Naive thymus-derived CD4-positive, alpha-beta T cell (primary cell): ENCODE measurements at places on chromosomes 16 and 17. TPM values are rescaled to one million over a fixed set of nuclear protein-coding genes. Genes with fewer than 3 reads are reported as not detected.

The COTL1 gene
- 344 TPM for polyA plus RNA-seq

The TOP2A gene
- polyA plus RNA-seq: not detected

The WNT9B gene
- polyA plus RNA-seq: not detected

The TNFRSF17 gene
- polyA plus RNA-seq: not detected

The ARL4D gene
- 1.4 TPM for polyA plus RNA-seq

The STX1B gene
- polyA plus RNA-seq: 0.51 TPM

The TMEM114 gene
- polyA plus RNA-seq: not detected

The C17orf67 gene
- 1.6 TPM for polyA plus RNA-seq

The PRSS21 gene
- polyA plus RNA-seq: 11.2 TPM

The MSLN gene
- polyA plus RNA-seq: not detected

The ABCC6 gene
- polyA plus RNA-seq: 0.09 TPM

The TBC1D3G gene
- not detected for polyA plus RNA-seq

The PYY gene
- polyA plus RNA-seq: not detected

The STAT5B gene
- polyA plus RNA-seq: 135 TPM

The LYRM1 gene
- polyA plus RNA-seq: 43.8 TPM
